ENCODE measurements at places on chromosomes 1 and 21.

GRCh38 chr1:186102547-186103148 lies 272.4 kb downstream of the TPR start:
- no peak for DNase-seq

DNA sequence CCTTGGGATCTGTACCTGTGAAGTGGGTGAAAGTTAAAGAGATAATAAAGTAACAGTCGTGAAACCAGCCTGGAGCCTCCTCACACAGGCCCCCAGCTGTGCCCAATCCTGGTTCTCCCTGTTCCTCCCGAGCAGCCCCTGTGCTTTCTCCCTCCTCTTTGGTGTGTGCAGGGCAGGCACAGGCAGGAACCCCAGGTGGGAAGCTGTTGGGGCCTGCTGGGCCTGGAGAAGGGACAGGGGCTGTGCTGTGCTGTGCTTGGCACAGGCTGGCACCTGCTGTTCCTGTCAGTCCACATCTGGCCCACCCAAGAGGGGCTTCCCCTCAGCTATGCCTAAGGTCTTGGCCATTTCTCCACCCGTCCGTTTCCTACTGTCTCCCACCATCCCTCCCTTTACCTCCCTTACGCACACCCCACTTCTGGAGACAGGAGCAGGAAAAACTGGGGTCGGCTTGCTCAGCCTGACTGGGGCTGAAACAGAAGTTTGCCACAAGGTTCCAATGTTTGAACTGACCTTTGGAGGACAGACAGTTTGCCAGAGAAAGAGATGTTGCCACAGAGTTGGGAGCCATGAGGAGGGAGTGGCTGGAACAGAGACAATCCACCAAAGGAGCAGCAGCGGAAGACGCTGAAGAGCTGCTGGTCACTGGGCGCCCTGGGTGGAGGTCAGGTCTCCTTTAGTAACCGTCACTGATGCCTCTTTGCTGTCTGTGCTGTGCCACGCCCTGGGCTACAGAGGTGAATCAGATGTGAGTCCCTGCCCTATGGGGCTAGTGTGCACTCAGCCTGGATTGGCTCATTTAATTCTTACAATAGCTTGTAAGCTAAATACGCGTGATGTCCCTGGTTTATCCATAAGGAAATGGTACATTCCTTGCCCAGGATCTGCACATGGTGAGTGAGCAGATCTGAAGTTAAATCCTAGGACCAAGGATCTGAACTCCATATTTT lies 18.8 kb upstream of the ARTN start:
- DNase-seq, result no peak

DNA sequence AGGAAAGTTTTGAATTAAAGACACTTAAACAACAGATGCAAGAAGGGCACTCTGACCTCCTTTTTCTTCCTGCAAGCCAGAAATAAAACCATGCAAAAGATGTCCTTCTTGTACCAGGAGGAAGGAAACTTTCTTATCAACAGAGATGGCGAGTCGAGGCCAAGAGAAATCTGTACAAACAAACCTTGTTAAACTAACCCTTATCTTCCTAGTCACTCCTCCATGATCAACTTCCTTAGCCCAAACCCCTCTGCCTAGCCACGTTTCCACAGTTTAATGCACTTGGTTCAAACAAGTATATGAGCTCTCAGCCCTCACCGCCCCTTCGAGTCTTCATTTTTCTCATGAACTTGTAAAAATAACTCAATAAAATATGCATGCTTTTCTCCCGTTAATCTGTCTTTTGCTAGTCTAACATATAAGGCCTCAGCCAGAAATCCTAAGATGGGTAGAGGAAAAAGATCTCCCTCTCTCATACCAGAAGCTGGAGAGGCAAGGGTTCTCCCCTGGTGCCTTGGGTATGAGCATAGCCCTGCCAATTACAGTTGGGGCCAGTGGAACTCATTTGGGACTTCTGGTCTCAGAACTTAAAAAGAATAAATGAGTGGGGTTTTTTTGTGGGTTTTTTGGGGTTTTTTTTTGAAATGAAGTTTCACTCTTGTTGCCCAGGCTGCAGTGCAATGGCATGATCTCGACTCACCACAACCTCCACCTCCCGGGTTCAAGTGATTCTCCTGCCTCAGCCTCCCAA lies 141.7 kb upstream of the SOD1 start:
- no peak for DNase-seq

DNA sequence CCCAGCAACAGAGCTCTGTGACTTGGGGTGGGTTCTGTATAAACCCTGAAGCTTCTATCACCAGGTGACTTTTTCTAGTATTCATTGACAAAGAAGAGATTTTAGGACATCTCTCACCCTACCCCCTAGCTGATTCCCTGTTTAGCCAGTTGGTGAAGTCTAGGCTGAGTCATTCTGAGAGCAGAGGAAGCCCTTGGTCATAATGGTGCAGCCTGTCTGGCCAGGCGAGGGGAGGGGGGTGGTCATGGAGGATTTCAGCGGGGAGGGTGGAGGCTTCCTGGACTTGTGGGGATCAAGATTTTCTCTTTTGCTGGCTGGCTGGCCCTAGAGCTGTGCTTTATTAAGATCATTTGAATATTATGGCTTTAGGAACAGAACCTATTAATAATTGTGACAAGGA lies 262.6 kb downstream of the CAMTA1 start:
- no peak for DNase-seq

DNA sequence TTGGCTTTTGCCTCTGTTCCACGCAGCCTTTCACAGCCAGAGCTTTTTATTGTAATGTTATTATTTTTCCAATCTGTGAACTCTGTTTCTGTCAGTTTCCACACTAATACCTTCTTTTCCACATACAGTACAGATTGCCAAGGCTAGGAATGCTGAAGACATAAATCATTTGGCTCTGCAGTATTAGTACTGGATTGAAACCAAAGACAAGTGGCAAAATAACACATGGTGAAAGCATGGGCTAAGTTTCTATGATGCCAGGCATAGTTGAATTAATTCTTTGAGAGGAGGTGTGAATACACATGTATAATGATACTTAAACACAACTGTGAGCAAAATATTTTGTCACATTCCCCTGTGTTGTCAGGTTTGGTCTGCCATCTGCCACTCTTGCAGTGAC lies 73.5 kb downstream of the TMEM200B start:
- no peak for DNase-seq

DNA sequence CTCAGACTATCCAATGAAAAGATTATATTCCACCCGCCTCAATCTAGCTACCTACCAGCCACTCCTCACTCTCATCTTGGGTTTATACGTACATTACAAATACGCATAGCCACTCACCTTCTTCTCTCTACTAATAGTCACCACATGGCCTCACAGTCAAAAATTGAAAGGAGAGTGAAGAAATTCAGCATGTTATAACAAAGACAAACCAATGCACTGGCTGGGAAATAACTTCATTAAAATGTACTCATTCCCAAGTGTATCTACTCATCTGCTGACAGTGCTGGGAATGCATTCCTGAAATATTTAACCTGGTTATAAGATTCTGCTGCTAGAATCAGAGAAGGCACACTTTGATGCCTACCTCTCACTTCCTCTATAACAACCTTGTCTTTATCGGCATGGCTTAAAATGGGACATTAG lies 6.5 kb downstream of the ZNF644 start:
- DNase-seq, result no peak

DNA sequence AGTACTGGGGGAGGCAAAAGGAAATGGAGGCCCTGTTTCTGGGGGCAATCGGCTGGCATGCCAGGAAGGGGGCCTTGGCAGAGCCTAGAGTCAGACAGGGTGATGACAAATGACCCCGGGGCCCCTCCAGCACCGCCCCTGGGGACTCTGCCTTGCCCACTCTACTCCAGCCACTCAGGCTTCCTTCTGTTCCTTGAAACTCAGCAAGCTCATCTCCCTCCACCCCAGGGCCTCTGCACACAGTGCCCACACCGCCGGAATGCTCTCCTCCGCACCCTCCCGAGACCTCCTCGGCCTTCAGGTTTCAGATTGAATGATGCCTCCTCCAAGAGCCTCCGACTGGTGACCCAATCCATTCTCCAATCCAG lies 122.5 kb upstream of the ZBTB40 start:
- DNase-seq, result no peak

DNA sequence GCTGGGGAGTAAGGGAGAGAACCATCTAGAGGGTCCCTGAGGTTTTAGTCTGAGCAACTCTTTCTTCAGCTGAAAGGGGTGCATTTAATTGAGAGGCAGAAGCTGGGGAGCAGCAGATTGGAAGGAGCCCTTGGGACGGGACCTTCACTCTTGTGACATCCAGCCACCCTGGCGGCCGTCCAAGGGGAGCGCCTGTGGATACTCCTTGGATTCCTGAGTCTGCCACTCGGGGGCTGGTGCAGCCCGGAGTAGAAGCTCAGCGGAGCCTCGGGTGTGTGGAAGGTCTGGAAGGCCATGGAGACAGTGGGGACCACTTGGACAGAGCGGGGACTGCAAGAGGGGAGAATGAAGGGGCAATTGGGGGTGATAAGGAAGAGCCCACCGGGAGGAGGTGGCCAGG lies 68.7 kb downstream of the AJAP1 start:
- DNase-seq, result no peak

- no peak for DNase-seq
These were observed 498.3 kb downstream of the NPHP4 start for GRCh38 chr1:5493851-5494311.

DNA sequence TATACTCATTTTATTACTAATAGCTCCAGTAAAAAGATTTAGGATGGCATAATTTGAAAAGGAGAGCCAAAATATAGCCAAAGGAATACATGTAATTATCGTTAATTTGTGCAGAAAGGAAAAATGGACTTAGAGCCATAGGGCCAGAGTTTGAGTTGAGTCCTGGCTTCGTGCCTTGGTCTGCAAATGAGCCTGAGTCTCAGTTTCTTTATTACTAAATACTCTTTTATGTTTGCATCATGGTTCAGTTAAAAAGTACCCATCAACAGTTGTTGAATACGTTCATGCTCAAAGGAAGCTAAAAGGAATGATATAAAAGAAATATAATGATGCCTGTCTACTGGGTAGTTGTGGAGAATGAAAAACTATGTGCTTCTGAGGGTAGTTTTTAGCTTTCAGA lies 155.7 kb upstream of the FAM78B start:
- DNase-seq, result no peak

GRCh38 chr21:31945141-31945540 lies 72.3 kb downstream of the HUNK start:
- no peak for DNase-seq

- no peak for DNase-seq
These were observed 750 bp downstream of the NECAP2 start for GRCh38 chr1:16441282-16441665.

DNA sequence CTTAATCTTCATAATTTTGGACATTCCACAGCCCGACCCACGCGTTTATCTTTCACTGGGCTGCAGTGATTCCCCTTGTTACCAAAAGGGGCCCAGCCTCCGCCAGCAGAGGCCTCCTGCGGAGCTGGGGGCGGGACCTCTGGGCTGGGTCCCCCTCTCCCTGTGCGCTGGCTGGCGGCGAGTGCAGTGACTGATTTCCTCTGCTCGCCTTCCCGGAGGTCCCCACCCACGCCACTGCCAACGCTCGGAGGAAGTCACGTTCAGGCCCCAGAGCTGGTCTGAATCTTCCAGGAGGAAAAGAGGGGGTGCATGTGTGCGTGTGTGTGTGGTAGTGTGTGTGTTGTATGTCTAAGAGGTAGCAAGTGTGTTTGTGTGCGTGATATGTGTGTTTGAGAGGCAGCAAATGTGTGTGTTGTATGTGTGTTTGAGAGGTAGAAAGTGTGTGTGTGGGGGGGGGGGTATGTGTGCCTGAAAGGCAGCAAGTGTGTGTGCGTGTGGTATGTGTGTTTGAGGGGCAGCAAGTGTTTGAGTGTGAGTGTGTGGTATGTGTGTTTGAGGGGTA lies 35.0 kb upstream of the JAK1 start:
- DNase-seq, result peak; percentile 89

DNA sequence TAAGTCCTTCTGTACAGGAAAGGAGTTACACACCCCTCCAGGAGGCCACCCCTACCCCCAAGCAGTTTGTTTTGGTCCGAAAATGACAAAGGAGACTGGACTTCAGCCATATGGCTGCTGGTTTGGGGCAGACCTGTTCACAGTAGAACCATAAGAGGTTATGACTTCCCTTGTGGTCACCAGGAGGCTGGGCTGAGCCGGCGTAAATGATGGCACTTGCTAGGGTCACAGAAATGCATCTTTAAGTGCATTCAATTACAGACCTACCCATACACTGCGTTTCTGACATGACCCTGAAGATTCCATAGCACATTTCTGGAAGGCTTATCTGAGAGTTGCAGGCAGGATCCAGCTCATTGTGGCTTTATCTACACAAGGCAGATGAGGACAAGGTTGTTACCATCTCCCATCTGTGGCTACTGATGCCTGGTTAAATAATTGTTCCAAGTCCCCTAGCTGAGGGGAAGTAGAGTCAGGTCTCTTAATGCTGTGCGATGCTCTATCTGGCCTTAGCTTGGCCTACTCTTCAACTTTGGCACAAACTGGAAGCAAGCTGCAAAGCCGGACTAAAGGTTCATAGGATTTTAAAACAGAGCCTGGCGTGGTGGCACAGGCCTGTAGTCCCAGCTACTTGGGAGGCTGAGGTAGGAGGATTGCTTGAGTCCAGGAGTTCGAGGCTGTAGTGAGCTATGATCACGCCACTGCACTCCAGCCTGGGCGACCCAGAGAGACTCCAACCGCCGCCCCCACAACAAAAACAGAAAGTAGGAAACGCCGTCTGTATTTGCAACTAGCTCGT lies 1.7 kb upstream of the TRIM67 start:
- DNase-seq, result no peak

- no peak for DNase-seq
These were observed 111.5 kb upstream of the ETV3 start for GRCh38 chr1:157249739-157250138.

- no peak for DNase-seq
These were observed 24.2 kb downstream of the MAPKAPK2 start for GRCh38 chr1:206708882-206709281.

DNA sequence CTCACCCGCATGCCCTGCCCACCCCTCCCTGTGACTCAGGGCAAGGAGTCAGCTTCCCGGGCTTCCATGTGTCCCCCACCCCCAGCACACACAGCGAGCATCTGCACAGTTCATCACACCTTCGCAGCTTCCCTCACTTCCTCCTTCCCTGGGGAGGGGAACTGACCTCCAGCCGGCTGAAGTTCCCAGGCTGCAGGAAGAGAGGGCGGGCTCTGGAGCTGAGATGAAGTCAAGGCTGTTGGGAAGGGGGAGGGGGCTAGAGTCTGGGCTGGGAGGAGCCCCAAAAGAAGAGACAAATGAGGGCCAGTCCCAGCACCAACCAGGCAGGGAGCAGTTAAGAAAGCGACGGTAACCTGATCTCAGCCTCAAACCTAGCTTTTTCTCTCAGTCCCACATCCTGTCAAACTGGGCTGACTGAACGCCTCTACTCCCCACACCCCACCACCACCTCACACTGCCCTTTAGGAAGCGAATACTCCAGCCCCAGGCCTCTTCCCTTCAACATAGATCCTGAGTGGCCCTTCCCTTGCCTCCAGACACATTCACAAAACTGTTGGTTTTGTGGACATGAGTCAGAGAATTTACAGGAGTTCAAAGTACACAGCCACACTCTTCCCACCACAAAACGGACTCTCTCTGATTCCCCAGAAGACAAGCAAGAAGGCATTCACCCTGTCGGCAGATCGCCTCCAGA lies 1.8 kb downstream of the RHOC start:
- peak; percentile 63 for DNase-seq

- DNase-seq, result peak; percentile 14
These were observed 1.7 kb downstream of the TOR3A start for GRCh38 chr1:179083533-179083932.
